ENCODE measurements at places on chromosomes 4 and X.

DNA sequence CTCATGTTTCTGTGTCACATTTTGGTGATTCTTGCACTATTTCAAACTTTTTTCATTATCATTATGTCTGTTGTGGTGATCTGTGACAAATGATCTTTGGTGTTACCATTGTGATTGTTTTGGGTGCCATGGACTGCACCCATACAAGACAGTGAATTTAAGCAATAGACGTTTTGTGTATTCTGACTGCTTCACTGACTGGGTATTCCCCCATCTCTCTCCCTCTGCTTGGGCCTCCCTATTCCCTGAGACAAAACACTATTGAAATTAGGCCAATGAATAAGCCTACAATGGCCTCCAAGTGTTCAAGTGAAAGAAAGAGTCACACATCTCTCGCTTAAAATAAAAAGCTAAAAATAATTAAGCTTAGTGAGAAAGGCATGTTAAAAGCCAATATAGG, 60.2 kb downstream of the BANK1 start:
- DNase-seq = no peak

DNA sequence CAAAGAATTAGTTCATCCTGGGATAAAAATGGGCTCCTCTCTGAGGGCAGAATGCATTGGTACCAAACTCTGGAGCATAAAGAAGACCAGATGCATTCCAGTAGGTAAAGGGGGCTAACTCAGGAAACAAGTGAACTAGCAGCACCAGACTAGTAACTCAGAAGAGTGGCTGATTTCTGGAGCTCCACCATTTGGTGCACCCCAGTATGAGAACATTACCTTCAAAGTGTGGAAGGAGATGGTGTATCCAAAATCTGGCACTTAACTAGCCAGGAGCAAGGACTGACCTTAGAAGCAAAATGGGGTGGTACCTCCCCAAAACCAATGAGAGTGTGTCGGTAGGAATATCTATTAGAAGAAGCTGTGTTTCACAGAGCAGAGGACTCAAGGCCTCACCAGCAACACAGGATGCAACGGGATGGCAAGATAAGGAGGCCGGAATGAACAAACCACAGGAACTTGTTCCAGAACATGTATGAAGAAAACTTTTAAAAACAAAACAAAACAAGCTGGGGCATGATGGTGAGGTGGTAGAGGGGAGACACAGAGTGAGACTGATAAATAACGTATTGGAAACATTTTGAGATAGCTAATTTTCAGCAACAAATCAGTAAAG, 142.3 kb downstream of the INPP4B start:
- no peak for DNase-seq

DNA sequence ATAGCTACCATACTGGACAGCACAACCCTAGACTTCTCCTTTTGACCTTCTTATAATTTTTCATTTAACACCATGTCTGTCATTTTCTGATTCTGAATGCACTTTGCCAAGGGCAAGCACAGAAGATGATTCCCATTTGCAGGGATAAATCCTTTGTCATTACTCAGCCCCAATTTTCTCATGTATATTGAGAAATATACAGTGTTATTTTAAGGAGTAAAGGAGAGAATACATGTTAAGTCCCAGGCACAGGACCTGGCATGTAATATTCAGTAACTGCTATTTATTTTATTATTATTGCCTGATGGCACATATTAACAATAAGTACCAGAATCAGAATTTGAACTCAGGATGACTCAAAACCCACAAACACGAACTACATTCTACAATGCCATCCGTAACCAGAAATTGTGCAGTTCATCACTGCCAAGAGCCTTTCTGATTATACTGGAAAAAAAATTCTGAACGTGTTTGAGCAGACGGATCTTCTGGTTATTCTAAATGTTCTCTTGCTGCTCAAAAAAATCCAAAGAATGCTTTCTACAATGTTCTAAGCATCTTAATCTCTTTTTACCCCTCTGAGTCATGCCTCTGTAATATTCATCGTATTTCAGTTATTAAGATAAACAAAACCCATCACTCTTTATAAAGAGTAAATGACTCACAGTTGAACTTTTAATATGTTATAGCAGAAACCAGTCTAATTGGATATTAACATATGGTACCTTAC, 170.0 kb downstream of the MID1 start:
- DNase-seq = no peak

- DNase-seq = no peak
Measured at GRCh38 chrX:1600406-1601050, 9.1 kb downstream of the AKAP17A start.

- no peak for DNase-seq
Measured at GRCh38 chr4:75995727-75996126, 5.0 kb upstream of the SDAD1 start.

DNA sequence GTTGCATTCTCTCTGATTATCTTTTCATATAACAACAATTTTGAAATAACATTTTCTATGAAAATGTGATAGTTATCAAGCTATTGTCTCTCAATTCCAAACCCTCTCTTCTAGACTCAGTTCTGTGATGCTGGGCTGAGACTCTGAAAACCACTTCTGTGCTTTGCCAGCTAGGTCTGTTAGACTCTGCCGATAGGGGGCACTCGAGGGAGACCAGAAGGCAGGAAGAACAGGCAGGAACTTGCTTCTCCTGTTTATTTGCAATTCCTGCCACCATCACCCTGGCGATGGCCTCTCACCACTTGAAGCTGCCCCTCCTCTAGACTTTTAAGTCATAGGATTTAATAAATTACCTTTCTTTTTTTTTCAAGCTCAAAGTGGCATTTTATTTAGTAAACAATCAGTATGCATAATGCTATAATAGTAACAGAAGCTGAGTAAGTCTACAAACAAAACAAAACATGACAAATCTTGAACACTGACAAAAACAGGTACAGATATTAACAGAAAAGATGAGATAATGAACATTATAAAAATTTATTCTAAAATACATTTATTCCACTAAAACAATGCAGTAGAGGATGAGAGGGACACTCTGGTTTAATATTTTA, 49.7 kb downstream of the RASL11B start:
- DNase-seq = no peak

DNA sequence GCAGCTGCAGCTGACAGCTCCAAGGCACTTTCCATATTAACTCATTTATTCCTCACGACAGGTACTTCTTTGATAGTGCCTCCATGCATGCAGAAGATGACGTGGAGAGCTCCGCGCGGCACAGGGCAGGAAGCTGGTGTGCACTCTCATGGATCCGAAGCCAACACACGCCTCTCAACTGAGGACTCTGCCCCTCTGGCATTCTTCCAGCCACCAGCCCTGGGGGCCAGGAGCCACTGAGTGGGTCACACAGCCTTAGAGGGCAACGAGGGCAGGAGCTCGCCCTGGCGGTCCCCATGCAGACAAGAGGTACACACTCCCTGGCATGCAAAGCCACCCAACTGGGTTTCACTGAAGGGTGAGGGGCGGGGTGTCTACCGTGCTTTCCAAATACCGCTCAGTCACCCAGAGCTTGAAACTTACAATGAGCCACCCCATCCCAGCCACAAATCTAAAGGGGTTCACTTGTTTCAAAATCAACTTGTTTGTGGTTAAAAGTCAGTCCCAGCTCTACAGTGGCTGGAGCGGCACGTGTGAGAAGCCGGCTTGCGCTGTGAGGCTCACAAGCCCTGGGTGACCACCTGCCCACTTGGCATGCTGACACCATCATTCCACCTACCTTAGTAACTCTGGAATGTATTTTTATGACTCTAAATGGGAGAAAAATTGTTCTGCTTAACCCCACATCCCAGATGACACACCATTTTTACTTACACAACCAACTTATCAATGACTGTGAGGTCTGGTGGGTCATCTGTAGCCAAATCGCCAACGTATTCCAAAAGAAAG, 16.2 kb downstream of the NOP14 start:
- no peak for DNase-seq

DNA sequence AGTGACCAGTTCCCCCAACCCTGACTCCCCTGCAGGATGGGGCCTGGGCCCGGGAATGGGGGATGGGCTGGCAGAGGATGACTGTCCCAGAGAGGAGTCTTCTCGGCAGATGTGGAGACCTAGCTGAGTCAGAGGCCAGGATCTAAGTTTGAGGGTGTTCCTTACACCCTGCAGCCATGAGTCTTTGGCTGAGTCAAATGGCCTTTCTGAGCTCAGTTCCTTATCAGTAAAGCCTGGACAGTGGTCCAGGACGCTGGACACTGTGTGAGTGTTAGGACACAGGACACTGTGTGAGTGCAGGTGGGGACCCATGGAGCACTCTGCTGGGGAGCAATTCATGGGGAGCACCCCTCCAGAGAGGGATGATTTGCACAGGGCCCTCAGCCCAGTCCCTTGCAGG, 5.0 kb downstream of the IL9R start:
- no peak for DNase-seq

GRCh38 chr4:150235808-150236271, 157.6 kb downstream of the DCLK2 start:
- no peak for DNase-seq

DNA sequence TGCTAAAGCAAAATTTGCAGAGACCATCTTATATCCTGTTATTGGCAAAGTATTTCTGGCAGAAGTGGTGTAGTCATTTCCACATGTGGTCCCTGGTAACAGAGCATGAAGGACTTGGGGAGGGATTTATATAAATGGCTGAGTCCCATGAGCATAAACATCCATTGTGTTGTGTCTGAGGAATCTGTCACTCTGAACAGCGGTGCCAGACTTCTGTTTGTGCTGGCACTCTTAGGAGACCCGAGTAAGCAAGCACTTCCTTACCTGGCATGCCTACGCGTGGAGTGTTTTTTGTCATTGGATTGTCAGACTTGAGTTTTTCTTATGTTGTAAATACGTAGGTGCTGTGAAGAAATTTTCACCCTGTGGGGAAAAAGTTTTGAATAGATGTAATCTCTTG, 285.9 kb downstream of the ARHGAP10 start:
- no peak for DNase-seq

GRCh38 chr4:98711526-98711925, 53.1 kb upstream of the TSPAN5 start:
- DNase-seq = no peak

DNA sequence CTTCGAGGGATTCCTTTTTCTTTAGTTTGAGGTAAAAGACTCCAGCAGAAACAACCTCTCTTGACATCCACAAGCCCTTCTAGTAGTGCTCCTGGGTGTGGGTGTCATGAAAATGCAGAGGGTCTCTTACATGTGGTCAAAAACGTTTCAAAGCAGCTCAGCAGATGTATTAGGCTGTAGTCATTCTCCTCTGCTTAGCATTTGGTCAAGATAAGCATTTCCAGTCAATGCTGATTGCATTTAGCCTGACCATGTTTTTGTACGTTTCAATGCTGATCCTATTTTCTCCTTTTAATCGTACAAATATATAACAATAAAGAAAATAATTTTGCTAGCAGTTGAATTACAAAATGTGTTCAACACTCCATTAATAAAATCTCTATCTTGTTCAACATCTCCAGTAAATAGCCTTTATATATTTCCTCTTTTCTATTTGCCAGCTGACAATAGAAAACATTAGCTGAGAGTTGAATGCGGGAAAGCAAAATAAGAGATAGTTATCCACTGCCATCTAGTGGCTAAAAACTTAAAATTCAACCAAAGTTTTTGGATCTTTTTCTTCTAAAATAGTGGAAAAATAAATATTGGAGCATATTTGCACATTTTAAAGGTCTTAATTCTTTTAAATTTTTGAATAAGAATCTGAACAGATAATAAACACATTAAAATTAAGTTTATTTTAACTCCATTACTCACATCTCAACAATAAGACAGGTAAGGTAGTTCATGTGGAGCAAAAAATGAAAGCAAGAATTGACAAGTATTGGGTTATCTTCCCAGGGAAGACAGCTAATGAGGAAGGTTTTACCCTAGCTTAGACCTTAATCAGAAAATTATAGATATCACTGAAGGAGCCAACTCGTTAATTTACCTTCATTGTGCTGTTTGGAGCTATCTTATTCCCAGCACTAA, 15.2 kb upstream of the PACRGL start:
- DNase-seq = no peak

- DNase-seq = no peak
Measured at GRCh38 chr4:121221608-121222007, 57.5 kb upstream of the TNIP3 start.

- no peak for DNase-seq
Measured at GRCh38 chr4:93184053-93184452, 644.5 kb upstream of the ATOH1 start.

DNA sequence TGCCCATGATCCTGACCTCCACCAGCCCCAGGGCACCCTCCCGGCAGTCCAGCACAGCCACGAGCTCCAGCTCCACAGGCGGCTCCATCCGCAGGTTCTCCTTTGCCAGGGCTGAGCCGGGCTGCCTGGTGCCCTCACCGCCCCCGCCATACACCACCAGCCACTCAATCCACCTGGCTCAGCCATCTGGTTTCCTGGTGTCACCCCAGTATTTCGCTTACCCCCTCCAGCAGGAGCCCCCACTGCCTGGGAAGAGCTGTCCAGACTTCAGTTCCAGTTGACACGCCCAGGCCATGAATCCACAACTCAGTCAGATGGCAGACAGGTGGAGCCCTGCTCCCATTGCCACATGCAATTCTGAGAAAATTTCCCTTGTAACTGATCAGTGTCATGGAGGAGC, 3.9 kb downstream of the SHISA3 start:
- no peak for DNase-seq

DNA sequence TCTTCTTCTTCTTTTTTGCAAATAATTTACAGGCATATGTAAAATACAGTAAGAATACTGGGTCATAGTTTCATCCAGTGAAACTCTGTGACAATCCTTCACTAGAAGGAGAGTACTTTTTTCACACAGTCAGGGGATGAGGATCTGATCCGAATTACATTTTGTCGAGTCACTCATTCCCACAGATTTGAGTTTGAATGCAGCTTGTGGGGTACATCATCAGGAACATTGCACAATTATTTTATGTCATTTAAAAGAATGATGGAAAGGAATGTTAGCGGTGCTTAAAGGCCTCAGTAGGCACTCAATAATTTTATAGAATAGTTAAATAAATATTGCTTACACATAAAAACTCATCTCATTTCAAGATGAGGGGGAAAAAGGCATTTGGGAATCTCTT, 88.6 kb downstream of the CHRNA9 start:
- DNase-seq = no peak

DNA sequence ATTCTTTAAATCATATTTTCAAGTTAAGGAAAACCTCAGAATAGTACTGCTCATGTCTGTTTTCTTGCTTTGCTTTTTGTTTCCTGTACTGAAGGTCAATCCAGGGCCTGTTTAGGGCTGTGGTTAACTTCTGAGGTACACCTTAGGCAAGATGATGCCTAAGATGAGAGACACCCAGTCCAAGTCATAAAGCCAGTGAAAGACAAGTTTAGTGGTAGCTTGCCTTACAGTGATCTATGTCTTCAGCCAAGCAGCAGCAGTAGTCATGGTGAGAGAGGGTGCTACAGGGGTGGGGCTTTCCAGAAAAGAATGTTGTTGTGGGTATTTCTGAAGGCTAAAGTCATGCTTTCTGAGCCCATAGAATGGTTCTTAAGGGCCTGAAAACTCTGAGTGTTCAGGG, 173.7 kb downstream of the VSIG4 start:
- DNase-seq = no peak

DNA sequence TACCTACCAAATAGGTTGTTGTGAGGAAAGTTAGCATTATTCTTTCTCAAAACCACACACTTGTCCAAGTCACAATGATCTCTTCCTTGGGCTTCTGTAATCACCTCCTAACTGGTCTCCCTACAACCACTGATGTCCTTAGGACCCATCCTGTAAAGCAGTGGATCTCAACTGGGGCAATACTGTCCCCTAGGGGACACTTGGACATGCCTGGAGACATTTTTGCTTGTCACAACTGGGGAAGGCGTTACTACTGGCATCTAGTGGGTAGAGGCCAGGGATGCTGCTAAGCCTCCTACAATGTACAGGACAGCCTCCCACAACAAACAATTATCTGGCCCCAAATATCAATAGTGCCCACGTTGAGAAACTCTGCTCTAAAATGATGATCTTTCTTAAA, 118.7 kb upstream of the AP1S2 start:
- no peak for DNase-seq
